Type B pancreatic cell (in vitro differentiated cells): ENCODE measurements at places on chromosomes 7 and 10. TPM values are rescaled to one million over a fixed set of nuclear protein-coding genes. Genes with fewer than 3 reads are reported as not detected.

GRCh38 chr7:16726189-16726588 lies 27.4 kb upstream of the TSPAN13 start:
- DNase-seq, result no peak

DNA sequence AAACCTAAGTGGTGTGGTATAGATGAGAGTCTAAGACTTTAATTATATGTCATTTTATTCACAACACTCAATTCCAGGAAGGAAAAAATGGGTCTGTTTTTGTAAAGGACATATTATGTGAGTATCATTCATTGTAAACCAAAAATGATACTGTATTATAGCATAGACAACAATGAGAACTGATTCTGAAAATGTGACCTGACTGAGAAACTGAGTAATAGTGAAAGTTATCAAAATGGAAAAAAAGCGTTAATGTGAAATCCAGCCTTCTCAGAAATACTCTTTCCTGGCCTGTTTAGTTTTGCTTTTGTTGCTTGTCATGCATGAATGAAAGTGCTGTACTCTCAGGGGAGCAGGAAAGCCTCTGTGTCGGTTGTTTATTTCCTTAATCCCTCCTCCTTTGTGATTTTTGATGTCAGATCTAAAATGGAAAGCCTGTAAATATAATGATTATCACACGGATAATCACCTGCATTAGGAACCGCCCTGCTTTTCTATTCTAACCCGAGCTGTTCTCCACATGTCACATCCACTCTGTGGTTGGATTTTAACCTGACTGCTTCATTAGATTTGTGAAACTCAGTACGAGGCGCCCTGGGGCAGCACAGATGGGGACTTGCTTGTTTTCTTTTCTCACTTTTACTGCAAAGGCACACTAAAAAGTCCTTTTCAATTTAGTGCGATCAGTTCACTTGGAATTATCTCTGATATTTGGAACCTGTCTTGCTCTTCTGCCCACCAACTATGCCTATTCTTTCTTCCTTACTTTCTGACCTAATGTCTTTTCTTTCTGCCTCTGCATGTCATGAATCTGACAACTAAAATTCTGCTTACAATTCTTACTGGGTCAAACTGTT lies 240.9 kb upstream of the KAT6B start:
- no peak for DNase-seq

The PLEKHS1 gene
- total RNA-seq, result 0.12 and 0.45 TPM in 2 replicates

GRCh38 chr7:139658296-139658695 lies 119.5 kb downstream of the HIPK2 start:
- DNase-seq, result no peak

The SNX8 gene
- total RNA-seq, result 29.1 and 40.6 TPM in 2 replicates

DNA sequence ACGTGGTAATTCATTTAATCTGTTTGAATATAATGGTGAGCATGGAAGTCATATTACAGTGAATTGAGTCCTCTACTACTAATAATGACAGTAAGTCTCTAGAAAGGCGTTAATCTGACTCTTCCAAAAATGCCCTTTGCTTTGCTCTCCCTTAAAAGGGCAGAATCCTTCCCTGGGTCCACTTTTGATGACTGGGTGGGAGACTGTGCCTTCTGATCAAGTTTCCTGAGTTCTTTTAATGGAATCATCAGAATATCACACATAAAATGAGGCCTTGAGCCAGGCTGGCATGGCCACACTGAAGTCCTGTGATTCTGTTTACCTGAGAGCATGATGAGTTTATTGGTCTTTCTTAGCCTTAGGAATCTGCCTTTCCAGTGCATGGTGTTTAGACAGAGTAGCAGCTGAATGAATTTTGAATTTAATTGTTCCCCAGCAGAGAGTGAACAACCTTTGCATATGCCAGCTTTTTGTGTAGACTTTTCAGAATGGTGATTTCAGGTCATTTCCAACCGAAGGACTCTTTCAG lies 33.3 kb downstream of the PAPSS2 start:
- no peak for DNase-seq

GRCh38 chr10:124106241-124106879 lies 13.0 kb upstream of the CHST15 start:
- no peak for DNase-seq

- no peak for DNase-seq
Measured at GRCh38 chr7:8620169-8620568, 186.8 kb downstream of the NXPH1 start.

The PNLIPRP2 gene
- 0.69 and 1.2 TPM in 2 replicates for total RNA-seq

The ATOH7 gene
- total RNA-seq, result 0.31 and 0.60 TPM in 2 replicates

The TMEM140 gene
- total RNA-seq, result 0.68 and 2.0 TPM in 2 replicates

- no peak for DNase-seq
Measured at GRCh38 chr10:79487296-79488194, 24.8 kb upstream of the EIF5AL1 start.

DNA sequence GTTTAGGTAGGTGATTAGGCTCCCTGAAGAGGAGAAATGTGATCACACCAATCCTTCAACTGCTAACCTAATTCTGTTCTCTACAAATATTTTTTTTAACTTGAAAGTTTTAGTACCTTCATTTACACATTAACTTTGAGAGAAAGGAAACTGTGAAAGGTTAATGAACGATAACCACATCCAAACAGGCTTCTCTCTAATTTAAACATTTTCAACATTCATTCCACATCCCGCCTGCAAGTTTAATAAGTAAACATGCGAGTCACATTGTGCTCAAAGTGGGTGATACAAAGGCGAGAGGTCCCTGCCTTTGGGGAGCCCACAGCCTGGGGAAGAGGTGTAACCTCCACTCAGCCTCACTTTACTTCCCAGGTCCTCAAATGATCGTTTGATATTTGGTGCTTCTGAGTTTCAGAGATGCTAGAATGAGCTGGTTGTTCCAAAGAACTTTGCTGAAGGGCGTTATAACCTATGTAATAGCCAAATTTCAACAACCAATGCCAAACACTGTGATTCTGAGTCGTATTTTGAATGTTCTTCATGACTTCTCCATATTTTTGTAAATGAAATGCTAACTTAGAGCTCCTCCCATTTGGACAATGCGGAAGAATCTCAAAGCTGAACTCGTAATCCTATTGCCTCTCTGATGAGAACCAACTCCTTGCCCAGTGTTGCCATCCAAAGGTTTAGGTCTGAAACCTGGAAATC lies 47.5 kb downstream of the DENND2A start:
- DNase-seq, result no peak

DNA sequence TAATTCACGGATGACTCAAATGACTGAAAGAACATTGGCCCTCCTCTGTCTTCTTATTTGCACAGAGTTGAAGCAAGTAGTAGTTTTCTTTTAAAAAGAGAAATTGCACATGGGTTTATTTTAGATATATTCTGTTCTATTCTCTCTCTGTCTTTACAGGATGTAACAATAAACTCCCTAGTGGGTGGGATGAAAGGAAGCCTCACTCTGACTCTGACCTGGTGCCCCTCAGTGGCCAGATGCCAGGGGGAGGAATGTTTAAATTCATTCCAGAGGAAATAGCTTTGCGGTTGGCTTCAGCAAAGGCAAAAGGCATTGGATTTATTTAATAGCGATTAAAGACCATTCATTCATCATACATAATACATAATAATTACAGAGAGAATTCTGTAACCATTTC lies 156.4 kb upstream of the MTPN start:
- DNase-seq, result no peak

The EEPD1 gene
- total RNA-seq, result 3.8 and 35.8 TPM in 2 replicates

- DNase-seq, result no peak
Measured at GRCh38 chr10:95782318-95782717, 26.4 kb downstream of the ENTPD1 start.
